ENCODE measurements at places on chromosomes 5 and 9.

GRCh38 chr5:41788941-41789368 is 81.3 kb downstream of the OXCT1 start:
- no peak for DNase-seq

GRCh38 chr5:142657446-142657845 is 28.4 kb downstream of the FGF1 start:
- no peak for DNase-seq

DNA sequence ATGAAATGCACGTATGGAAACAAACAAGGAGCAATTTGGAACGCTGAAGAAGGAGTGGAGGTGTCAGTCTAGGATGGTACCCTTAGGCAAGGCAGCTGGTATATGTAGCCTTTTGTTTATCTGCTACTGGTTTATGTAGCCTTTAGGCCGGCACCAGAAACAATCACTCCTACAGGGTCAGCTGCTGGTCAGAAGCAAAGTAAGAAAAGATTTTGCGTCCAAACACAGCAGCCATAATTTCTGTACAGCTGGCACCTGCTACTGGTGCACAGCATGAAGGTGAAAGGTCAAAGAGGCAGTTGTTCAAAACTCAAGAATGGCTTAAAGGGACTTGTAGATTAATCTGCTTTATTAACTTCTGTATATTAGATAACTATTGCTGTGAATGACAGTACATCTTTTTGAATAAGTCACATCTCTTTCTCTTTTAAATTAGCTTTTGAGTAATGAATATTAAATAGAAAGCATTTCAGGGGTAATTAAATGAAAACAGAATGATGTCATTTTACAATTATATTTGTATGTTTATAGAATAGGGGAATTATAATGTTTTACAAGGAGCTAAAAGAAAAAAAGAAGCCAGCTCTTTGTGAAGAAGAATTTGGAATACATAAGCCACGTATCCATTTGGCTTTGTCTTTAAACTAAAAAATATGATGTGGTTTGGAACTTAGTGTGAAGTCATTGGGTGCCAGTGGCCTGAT is 33.1 kb upstream of the TLX3 start:
- DNase-seq, result no peak

DNA sequence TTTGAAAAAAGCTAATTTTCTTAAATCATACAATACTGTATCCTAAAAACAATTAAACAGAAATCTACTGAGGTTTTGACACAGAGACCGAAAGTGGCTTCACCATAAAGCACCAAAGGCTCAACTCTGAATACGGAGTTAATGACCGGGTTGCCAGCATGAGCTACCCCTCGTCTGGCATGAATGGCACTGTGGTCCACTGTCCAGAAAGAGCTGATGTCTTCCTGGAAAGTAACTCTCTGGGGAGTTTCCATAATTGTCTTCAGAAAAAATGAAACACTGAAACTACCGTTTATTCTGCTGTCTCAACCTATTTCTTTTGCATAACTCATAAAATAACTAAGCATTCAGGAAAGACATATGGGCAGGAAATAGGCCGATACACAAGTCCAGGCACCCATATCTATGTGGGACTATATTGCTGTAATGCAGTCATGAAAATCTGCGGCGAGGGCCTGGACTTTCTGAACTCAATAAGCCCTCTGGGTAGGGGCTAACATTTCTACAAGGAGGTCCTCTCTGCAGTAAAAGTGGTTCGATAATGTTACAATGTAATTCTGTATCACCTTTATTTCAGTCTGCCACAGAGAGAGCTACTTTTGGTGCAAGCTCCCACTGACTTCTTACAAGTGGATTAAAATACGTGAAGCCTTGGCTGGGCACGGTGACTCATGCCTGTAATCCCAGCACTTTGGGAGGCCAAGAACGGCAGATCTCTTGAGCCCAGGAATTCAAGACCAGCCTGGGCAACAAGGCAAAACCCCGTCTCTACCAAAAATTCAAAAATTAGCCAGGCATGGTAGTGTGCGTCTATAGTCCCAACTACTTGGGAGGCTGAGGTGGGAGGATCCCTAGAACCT is 52.4 kb downstream of the ANKH start:
- DNase-seq, result no peak

DNA sequence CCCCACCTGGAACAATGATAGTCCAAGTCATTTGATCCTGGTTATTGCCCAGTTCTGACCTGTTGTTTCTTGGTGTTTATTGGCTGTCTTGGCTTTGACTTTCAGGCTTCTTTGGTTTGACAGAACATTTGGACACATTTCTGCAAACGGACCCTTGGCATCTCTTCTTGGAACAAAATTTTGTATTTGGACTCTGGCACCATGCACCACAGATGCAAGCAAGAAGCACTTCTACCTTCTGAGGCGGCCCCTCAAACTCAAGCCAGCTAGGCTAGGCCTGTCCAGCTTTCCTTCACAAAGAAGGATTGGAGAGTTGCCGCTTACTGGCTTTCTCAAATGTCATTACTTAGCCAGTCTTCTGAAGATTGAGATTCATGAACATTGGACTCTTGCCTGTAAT is 23.1 kb upstream of the FGF10 start:
- no peak for DNase-seq

DNA sequence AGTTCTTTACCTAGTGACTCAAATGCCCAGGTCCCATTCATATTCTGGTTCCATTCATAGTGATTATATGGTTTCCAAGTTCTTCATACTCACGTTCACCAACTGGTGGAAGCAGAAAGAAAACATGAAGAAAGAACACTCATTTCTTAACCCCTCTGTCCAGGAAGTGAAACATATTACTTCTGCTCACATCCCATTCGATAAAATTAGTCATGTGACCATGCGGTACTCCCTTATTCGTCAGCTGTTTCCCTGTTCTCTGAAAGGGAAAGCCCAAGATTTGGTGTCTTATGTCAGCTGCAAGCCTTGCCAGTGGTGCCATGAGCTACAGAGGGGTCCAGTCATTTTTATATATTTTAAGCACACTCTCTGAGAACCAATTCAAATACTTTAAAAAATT is 387.0 kb upstream of the DMAC1 start:
- no peak for DNase-seq

- DNase-seq, result no peak
These were observed 26.2 kb upstream of the ARSB start for GRCh38 chr5:79011219-79011836.

GRCh38 chr5:34715711-34716110 is 59.6 kb downstream of the RAI14 start:
- no peak for DNase-seq

DNA sequence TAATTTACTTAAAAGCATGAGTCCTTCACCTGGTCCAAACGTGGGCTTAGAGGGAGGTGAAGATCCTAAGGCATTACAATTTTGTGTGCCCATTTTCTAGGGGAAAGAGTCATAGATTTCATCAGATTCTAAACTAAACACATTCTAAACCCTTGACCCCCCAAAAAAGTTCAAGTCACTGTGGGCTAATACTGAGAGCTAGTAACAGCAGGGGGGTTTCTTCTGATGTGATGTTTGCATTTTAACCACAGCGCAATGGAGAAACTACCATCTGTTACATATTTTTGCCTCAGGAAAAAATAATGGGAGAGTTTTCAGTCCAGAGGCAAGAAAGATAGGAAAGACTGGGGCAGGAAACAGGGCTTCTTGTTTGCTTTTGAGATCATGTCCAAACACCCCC is 110.8 kb upstream of the SLC1A3 start:
- no peak for DNase-seq

DNA sequence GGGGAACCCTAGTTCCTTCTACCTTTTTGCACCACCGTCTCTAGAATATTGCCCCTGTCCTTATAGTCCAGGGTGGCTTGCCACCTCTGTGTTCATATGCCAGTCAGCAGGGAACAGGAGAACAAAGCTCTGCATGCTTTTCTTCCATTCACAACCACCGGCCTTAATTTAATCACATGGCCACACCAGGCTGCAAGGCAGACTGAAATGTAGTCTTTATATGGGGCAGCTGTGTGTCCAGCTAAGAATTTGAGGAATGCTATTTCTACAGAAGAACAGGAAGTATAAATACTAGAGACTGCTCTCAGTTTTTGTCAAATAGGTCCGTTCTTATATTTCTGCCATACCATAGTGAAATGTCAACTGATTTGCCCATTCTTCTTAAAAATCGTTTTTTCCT is 5.8 kb downstream of the C5orf22 start:
- DNase-seq, result no peak

DNA sequence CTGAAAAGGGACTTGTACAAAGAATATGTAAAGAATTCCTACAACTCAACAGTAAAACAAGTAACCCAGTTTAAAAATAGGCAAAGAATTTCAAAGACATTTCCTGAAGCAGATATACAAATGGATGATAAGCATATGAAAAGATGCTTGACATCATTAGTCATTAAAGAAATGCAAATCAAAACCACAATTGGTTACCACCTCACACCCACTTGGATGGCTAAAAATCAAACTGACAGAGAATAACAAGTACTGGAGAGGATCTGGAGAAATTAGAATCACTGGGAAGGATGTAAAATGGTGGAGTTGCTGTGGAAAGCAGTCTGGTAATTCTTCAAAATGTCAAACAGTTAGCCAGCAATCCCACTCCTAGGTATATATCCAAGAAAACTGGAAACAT is 12.5 kb upstream of the FOXE1 start:
- no peak for DNase-seq

DNA sequence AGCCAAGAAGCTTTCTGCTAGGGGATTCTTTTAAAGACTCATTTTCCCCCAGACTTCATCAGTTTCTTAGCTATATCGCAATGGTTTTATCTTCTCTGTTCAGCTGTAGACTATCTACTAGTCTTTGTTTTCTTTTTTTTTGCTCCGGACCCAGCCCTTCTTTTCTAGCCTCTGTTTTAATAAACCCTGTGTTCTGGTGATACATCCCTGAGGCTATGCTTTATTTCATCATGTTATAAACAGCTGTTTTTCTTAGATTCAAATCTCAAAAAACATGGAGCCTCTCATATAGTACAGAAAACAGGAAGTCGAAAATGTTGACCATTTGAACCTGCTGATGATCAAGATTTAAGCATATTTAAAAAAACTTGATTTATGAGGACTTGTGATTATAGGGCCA is 37.8 kb downstream of the SCGB3A1 start:
- no peak for DNase-seq

GRCh38 chr5:160480652-160481051 is 59.0 kb downstream of the PTTG1 start:
- DNase-seq, result no peak

DNA sequence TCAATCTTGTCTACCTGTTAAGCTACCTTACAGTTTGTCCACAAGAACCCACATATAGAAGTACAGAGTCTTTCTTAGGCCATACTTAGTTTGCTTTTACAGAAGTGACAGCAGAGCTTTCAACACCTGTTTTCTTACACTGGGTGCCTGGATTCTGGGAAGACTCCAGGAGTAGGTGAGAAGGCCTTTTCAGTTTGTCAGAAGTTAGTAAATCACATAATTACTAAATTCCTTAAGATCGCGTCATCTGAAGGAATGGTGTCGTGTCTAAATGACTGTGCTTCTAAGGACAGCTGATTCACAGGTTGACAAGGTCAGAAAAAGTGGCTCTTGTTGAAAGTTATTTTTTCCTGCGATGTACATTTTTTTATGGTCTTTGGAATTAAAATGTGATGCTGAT is 97.0 kb upstream of the FAM120A start:
- DNase-seq, result no peak

DNA sequence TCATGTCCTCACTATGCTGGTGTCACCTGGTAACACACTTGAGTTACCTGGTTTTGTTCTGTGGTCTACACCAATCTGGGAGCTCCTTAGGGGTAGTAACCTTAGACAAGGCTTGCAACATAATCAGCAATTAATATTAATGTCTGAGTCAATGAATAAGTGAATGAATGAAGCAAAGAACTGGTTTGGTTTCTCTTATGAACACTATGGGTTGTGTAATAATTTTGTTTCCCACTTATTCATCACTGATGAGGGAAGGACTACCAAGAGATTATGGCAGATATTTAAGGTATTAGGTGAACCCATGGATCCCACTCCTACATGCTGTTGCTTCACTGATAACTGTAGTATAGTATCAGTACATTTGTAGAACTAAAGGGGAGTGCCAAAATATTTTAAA is 116.0 kb downstream of the SLC12A2 start:
- no peak for DNase-seq

GRCh38 chr9:89734600-89735041 is 129.8 kb downstream of the GADD45G start:
- DNase-seq, result no peak

DNA sequence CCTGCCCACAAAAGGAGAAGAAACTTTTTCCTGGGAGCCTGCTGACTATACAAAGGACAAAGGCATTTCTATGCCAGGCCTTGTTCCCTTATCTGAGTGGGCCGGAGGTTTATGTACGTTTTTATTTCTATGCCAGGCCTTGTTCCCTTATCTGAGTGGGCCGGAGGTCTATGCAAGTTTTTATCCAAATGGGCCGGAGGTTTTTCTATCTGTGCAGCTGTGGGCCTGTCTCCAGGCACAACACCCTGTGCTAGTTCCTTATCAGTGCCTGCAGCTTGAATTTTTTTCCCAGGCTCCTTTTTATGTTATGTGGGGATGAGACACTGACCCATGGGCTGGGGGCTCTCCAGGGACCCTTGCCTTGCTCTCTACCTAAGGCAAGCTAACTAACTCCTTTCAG is 5.5 kb downstream of the SLC25A2 start:
- DNase-seq, result no peak

- DNase-seq, result no peak
These were observed 558.7 kb downstream of the ACTL7B start for GRCh38 chr9:108297073-108297472.

DNA sequence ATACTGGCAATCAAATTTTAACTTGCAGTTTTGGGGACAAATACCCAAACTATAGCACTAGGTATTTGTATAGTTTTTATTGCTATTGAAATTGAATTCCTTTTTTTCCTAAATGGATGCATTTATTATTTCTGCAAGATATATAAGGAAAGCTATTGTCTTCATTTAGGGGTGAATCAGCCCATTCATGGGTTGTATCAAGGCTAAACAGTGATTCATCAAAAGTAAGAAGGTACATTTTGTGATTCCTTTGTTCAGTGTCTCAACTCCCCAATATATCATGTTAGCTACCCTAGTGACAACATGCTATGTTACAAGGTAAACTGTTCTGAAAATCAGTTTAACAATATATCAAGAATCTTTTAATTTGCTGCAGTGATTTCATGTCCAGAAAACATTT is 185.7 kb downstream of the PLK2 start:
- DNase-seq, result no peak

DNA sequence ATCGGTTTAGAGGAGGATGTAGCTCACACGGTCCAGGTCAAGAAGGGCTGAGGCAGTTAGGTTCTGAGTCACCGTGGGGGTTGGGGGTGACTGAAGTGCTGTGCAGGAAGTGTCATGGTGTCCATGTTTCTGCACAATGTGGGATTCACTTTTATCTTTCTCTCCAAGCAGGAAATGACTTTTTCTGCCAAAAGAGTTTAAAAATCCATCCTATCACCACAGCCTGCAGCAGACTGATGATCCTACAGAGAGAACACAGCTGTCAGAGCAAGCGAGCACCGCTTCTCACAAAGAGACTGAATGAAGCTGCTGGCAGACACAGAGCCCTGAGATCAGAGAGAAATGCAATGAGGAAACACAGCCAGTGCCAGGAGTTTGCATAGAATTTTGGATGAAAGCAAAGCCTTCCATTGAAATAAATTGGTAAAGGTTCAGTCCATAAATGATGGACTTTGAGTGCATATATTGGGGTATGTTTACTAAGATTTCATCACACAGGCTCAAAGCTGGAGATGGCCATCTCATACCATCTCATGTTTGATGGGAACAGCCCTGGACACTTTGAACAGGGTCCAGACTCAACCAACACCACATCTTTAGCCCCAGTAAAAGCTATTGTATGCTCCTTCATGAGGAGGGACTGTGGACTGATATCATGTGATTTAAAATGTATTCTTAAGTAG is 213.9 kb upstream of the FBXL7 start:
- DNase-seq, result no peak
